Spleen (tissue), 13 donors: ENCODE measurements at places on chromosomes 5 and 9.
A peak's percentile ranks its signal among the peaks of the same experiment; 100 is the strongest.

DNA sequence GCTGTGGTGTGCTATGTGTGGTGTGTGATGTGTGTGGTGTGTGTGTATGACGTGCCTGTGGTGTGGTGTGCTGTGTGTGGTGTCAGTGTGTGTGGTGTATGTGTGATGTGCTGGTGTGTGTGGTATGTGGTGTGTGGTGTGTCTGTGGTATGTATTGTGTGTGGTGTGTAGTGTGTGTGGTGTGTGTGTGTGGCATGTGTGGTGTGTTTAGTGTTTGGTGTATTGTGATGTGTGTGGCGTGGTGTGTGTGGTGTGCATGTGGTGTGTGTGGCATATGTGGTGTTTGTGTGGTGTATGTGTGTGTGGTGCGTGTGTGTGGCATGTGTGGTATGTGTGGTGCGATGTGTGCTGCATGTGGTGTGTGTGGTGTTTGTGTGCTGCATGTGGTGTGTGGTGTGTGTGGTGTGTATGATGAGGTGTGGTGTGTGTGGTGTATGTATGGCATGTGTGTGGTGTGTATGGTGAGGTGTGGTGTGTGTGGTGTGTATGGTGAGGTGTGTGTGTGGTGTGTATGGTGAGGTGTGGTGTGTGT is 18.3 kb upstream of the RNU6ATAC start:
- DNase-seq, result peak; percentile 21

- DNase-seq, result no peak
Observed at GRCh38 chr5:111603446-111603827, 91.1 kb upstream of the STARD4 start.

GRCh38 chr9:34990908-34991606 is 1.5 kb downstream of the DNAJB5 start:
- peak; percentile 73 for DNase-seq

- peak; percentile 89 for DNase-seq
Observed at GRCh38 chr9:137705443-137705863, 86.6 kb downstream of the EHMT1 start.

DNA sequence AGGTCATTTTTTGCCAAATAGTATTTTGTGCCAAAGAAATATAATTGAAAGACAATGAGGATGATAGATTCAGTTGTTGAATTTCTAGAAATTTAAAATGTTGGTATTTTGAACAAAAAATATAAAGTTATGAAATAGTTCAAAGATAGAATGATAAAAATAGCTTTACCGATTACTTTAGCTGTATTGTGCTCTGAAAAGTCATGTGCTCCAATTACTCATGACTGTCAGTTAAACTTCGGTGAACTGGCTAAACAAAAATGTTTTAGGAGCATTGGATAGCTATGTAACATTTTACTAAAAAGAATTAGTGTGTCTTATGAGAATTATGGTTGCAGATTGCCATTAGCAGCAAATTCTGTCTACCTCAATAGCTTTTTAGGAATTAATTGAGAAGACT is 177.3 kb upstream of the VCAN start:
- DNase-seq, result no peak

DNA sequence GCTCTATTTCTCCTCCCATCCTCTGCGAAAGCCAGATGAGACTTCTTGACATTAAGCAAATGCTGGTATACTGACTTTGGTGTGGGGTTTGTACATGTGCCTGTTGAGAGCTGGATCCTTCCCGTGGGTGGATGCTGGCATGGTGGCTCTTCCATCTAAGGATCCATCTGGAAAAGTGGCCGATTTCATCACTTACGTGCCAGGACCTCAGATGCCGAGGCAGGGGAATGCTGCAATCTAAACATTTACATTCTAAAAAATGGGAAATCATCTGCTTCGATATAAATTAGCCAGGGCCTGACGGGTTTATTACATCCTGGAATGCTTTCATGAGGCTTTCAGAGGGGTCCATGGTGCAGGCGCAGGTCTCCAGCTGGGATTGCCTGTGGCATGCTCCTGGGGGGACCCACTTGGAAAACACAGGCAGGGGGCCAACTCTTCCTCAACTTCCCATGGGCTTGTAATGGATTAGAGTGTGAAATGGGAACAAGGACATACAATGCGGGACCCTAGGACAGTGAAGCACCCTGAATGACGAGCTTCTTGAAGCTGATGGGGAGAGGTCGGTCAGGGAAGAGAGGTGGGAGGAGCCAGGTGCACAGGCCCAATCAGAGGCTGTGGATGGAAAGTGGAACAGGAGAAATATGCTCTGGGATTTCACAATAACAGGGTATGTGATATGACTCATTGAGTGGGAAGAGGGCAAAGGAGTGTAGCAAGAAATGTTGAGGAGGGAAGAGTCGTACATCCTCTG is 105.5 kb upstream of the PITX1 start:
- no peak for DNase-seq

- no peak for DNase-seq
Observed at GRCh38 chr9:130501639-130502038, 56.9 kb downstream of the ASS1 start.

DNA sequence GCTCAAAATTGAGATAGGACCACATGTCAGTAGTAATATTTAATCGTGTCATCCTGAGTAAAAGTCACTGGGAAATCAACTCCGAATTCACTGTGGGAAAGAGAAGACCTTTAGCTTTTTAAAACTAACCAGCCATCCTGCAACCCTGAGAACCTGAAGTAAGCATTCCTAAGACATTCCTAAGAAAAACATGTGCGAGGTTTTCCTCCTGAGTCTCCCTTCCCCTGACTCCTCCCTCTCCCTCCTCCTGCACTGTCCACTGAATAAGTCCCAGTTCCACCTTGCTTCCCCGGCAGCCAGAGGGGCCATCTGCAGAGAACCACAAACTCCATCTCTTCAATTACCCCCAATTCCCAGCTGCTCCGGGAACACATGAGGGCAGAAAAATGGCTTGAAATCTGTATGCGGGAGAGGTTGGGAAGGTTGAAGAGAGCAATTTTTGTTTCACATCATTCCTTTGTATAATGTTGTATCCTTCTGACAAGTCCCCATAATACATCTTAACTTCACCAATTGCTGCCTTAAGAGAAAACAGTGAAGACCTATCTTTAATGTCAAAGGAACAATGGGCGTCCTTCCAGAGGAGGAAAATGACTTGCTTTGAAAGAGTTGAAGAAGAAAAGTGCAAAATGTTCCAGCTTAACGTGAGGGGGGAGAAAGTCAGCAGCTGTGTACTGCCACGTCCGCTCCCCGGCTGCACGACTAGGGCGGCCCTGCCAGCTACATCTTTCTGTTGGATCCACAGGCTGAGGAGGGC is 186.3 kb downstream of the ZNF462 start:
- no peak for DNase-seq

DNA sequence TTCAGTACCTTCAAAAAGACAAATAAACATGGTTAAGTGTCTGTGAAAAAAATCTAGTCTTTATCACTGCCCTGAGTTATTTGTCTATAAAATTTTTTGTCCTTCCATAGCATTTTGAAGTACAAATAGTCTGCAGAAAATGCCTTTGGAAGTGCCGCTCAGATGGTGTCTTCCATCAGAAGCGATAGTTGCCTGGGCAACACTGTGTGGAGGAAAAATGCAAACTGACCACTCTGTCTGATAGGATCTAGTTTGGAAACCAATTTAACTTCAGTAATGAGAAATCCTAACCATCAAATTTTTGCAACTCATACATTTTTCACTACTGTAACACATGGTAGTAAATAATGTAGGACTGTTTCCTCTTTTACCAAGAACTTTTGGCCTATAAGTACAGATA is 449.9 kb downstream of the PRELID2 start:
- DNase-seq, result no peak

GRCh38 chr5:67053229-67053628 is 143.4 kb downstream of the CD180 start:
- DNase-seq, result no peak

DNA sequence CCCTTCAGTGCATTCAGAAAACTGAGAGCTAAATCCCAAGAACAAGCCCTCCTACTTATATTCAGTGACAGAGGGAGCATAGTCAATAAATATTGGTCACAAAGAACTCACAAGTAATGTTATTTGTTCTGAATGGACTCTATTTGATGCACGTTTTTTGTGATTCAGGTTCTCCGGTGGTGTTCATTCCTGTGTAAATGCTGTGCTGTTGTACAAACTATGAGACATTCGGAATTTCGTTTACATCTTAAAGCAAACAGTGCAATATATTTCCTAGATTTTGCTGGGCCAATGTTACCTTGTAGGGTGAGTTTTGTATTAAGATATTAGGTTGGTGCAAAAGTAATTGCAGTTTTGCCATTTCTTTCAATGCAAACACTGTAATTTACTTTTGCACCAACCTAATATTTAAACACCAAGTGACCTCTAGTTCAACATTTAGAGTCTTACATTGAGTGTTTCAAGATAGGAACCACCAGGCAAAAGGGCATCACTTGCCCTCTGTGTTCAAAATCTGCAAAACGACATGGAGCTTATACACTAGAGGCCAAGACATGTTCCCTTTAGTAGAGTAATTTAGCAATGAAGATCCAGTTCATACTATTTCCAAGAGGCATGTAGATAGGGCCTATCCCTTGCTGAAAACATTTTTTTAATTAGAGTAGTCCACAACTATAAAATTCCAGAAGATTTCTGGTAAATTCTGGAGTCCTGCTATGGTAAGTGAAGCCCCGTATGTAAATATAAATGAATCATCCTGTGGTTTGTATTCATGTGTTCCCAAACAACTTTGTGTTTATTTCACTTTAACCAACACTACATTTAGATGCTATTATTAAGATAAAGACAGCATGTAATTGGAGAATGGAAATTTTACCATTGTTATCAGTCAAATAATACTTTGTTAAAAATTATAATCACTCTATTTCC is 444.0 kb upstream of the PTGER4 start:
- DNase-seq, result no peak

DNA sequence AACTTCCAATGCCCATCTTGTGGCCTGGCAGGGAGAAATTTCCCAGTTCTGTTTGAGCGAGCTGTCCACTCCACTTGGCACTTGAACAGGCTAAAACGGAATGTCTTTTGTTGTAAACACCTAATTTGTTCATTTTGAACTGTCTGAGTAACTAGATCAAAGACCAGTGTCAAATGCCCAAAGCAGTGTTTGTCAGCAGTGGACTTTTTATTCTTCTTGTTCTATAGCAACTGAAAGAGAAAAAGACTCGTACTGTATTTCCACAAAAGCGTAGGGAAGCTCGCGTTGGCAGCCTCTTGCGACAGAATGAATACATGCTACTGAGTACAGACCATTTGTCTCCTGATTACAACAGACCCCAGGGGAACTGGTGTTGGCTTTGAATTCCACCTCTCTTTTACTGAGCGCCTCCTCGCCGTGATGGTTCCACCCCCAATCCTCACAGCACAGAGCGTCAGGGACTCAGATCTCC is 601.8 kb upstream of the ZNF608 start:
- no peak for DNase-seq

DNA sequence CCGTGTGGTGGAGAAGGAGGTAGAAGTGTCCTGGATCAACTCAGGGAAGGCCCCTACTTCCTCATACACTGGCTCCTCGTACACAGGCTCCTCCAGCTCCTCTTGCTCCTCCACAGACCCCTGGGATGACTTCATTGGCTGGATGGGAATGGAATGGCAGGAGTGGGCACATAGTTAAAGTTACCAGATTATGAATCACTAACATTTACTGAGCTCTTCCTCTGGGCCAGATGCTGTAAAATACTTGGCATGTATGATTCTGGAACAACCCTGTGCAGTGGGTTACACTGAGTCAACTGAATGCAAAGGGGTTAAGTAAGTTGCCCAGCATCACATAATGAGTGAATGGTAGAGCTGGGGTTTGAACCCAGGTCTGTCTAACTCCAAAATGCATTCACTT is 3.1 kb upstream of the FCHSD1 start:
- DNase-seq, result no peak

- DNase-seq, result no peak
Observed at GRCh38 chr5:150431574-150431973, 18.0 kb downstream of the RPS14 start.

GRCh38 chr5:124034083-124034700 is 522.2 kb downstream of the CSNK1G3 start:
- DNase-seq, result no peak

DNA sequence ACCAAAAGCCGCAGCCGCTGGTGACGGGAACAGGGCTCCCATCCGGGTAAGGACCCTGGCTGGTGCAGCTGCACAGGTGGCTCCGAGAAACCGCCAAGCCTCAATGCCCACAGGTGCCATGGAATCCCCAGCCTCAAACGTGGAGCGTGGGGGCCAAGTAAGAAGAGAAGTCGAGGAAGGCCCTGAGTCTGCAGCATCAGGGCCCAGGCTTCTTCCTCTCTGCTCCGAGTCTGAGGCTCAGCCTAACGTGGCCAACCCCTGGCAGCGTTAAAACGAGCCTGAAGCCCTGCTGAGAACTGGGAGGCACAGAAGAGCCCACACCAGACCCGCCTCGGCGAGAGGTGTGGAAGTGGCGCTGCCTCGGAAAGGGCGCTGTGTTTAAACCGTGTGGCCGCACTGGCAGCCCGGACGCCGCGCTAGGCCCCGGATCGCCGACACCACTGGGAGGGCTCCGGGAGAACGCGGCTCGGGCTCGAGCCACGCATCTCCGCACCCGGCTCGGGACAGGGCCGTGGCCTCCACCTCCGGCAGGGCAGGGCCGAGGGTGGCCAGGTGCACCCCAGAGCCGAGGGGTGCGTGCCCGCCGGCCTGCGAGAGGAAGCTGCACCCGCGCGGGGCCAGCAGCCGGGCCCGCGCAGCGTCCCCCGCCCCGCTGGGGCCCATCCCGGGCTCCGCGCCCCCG is 730 bp downstream of the ZMYND19 start:
- DNase-seq, result no peak

DNA sequence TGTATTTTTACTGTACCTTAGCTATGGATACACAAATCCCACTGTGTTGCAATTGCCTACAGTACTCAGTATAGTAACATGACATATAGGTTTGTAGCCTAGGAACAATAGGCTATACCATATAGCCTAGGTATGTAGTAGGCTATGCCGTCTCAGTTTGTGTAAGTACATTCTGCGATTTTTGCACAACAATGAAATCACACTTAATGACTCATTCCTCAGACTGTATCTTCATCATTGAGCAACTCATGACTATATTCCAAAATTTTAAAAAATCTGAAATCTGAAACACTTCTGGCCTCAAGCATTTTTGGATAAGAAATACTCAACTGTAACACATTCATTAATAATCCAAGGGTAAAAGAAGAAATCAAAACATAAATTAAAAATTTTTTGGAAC is 666.8 kb upstream of the GRAMD2B start:
- no peak for DNase-seq

DNA sequence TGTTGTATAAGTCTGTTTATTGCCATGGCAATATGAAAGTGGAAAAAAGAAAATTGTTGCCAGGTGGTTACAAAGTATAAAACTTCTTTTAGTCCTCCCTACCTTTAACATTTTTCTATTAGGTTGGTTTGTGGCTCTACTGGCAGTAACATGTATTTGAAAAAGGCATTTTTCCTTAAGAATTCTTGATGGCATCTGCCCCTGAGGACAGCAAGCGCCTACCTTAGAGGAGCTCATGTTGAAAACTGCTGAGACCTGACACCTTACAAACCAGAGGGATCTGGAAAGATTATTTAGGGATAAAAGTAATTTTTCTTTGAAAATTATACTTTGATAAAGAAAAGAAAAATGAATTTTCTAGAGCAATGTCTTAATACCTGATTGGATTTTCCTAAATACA is 208.1 kb downstream of the CAVIN4 start:
- DNase-seq, result no peak
